ENCODE measurements at places on chromosomes 2 and 18.

DNA sequence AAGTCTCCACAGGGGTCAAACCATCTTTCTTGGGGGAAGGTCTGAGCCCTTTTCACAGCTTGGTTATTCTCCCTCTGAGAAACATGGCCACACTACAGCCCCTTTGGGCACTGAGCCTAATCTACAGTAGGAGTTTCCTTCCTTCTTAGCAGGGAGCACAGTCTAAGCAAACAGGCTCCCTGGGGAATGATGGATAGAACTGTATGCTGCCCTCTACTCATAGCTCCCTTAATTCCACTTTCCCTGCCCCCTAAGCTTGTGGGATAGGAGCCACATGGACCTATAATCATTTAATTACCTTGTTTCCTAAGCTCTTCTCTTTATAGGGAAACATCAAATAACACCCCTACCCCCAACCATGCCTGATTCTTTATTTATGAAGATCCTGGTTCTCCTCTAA lies 442.1 kb upstream of the MEX3C start:
- DNase-seq: no peak

DNA sequence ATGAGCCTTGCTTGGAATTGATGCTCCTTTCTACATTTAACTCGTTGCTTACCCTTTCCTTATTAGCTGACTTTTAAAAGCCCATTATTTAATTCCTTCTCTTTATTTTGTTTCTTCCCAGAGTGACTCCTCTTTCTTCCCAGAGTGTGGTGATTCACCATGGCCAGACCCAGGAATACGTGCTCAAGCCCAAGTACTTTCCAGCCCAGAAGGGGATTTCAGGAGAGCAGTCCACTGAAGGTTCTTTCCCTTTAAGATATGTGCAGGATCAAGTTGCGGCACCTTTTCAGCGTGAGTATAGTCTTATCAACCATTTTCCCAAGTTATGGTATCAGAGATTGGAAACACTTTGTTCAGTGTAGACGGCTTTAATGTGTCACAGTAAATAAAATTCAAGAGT lies 163.7 kb downstream of the LTBP1 start:
- DNase-seq: no peak

DNA sequence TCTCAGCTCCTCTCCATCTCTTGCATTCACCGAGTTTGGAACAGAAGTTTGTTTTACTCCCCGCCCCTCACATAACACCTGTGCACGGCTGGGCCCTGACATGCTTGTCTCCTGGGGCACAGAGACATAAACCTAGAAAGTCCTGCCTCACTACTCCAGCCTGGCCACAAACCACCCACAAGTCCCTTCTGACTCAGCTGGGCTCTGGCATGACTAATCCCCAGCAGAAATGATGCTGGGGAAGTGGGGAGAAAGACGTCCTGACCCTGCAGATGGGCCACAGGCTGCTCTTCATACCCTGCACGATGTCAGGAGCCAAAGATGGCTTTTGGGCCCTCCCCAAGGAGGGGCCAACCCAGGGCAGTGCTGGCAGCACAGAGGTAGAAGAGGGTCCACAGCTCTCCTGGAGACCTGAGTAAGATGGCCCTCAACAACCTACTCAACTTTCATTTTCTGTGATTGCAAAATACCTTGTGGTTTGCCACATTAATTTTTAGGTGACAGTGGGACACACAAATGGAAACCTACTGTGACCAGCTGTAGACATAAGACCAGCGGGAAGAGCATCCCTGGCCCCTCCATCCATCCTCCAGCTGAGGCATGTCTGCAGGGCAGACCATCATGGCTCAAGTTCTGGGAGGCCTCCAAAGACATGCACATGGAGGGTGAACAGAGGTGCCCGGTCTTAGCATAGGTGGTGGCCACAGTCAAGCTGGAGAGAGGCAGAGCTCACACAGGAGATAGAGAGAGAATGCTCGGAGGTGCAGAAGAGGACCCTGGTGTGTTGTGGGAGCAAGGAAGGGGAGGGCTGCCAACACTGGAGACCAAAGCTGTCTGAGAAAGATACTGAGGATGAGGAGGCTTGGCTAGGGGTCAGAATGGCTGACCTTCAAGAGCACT lies 40.0 kb downstream of the DNMT3A start:
- DNase-seq: no peak

- no peak for DNase-seq
Measured at GRCh38 chr2:224038830-224039079, 331 bp downstream of the SERPINE2 start.

- DNase-seq: no peak
Measured at GRCh38 chr18:63395503-63395902, 26.8 kb downstream of the VPS4B start.

DNA sequence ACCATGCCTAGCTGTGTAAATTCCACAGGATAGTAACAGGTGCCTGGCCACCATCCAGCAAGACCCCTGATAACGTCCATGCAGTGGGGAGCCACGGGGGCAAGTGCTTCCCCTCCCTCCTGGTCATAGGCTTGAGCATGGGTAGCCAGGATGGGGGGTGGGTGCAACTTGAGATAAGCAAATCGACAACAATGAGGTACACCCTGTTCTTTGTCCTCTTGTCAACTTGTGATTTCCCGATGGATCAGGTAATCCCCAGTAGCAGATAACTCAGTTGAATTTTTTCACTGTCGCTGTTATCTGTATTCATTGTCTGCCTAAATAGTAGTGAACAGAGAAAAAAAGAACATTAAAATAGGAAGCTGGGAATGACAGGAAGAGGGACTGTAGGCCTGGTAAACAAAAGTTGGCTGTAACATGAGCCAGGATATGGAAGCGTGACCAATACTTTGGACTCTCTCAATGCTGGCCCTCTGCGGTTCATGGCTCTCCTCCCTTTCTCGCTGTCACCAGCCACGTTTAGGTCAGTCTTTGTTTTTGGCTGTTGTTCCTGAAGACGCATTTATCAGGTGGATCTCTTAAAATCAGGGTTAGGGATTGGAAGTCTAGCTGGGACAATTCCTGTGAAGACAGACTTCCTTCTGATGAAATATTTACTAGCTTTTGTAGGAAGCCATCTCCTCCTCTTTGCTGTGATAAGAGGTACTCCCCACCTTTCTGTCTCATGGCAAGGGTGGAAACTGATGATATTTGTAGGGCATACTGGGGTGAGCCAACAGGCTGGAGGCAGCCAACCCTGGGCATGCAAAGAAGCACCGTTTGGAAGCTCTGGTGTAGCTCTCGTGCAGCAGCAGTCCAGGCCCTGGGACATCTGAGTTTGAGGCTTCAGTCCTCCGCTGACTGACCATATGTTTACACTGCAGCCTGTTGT lies 42.4 kb downstream of the TCF7L1 start:
- DNase-seq: no peak

DNA sequence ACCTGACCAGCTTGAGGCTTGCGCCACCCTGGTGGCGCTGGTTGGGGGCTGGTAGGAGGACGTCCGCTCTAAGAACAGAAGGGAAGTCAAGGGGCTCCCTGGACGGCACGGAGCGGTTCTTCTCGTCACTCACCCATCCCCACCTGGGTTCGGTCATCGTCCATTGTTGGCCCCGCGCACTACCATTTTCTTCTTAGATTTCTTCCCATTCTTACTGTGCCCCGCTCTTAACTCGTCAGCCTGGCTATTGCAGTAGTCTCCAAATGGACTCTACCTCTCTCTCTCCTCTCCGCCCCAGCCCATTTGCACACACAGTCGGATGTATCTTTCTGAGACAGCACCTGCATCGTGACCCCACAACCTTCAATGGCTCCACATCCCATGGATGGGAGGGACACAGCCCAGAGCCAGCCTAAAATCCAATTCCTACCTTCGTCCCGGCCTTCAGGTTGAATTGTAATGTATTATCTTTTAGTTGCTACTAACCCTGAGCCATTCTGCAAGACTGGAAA lies 814 bp upstream of the RAB1A start:
- no peak for DNase-seq

GRCh38 chr2:227407591-227408151 lies 19.9 kb upstream of the SCYGR1 start:
- no peak for DNase-seq

GRCh38 chr2:183952741-183953140 lies 645.6 kb upstream of the ZNF804A start:
- DNase-seq: no peak

DNA sequence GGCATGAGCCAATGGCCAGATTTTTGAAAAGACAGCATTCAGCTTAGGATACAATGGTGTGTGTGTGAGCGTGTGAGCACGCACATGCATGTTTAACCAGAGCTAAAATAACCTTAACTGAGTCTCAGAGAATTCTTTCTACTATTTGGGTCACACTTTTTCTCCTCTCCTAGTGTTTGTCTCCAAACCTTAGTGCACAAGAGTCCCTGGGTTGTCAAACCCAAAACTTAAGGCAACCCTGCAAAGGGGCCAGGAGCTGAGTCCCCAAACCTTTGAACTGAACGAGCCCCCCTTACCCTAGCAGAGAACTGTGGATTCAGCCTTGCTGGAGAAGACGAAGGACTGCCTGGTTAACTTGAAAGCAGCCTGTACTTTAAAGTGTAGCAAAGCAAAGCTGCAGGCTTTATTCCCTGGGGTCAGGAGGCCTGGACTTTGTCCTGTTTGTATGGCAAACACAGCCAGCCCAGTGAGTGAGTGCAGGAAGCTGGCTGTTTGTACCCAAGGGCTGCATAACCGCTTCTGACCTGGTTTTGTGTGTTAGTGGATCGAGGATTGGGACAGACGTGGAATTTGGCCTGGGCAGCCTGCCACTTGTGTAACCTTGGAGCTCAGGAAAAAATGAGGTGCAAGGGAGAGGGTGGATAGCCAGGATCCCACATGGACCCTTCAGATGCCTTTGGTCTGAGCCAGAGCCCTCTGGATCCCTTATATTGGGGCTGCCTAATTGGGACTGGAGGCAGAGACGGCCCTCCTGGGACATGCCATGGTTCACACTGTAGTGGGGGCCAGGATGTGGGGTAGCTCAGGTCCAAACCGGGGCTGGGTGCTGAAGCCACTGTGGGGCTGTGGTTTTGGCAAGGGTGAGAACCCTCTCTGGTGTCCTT lies 6.4 kb upstream of the PSMD1 start:
- DNase-seq: peak; percentile 74

DNA sequence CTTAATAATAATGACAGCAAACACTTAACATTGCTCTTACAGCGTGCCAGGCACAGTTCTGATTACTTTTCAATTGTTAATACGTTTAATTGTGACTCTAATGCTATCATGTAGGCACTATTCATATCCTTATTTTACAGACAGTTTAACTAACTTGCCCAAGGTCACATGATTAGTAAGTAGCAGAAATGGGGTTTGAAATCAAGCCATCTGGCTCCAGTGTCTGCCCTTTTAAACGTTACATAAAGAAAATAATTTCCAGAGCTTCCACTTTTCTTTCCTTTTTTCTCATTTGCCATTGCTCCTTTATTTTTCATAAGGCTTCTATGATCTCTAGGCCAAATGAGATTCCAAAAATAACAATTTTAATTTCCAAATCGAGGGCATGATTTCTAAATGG lies 50.6 kb upstream of the IKZF2 start:
- DNase-seq: no peak
